ENCODE measurements at places on chromosomes 5 and 9.
A peak's percentile ranks its signal among the peaks of the same experiment; 100 is the strongest.

- no peak for DNase-seq
These were observed 150.6 kb upstream of the ACOT12 start for GRCh38 chr5:81544351-81545018.

DNA sequence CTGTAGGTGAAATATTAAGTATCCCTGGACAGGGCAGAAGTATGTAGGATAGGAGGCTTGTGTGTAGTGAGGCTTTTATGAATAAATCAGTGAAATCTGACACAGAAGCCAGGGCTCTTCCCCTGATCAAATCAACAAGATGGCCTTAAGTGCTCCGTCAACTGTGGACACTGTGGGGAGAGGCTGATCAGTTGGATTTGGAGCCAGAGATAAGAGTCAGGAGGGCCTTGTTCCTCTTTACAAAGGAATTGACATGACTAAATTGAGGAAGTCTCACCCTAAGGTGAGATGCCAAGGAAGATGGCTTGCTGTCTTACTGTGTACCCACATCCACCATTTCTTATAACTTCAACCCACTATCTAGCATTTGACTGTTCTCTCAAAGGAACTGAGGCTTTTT, 91.6 kb upstream of the PRRC1 start:
- DNase-seq = no peak

DNA sequence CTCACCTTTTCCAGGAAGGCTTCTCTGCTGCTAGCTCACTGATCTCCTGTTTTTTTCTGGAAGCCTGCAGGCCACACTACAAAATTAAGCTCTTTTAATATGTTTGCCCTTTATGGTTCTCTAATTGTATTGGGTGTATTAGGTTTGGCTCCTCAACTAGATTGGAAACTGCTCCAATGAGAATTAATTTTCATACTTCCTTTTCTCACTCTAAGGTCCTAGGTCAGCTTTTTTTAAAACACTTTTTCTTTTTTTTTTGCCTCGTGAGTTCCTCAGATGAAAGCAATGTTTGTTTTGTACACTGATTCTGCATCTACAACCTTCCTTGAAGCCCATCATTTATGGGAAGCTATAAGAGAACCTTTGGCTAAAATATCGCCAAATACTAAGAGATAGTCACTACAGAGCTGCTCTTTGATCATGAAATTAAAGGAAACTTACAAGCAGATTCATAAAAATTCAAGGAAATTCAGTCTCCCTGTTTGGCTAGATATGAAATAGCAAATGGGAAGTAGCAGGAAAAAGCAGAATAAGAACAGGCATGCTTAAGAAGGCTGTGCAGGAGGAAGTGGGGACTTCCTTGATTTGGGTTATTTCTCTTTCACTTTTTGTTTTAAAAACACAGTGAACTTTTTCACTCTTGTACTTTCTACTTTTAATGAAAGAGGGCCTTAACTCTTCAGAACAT, 55.2 kb upstream of the FYB1 start:
- no peak for DNase-seq

DNA sequence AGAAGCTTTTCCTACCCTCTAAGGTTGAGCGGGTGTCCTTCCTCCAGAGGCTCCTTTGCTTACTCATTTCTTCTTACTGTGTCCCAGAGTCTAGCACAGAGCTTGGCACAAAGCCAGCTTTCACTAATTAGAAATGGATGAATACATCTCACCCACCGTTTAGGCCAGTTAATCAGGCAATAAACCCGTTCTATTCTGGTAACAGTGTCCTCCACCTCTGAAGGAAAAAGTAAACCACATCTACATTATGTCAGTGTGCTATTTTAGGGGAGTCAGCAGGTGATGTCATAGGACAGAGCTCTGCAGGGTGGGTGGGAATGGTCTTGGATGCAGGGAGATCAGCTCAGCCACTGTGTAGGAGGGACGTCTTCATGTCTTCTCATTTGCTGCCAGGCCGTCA, 109.2 kb downstream of the OSTF1 start:
- DNase-seq = no peak

DNA sequence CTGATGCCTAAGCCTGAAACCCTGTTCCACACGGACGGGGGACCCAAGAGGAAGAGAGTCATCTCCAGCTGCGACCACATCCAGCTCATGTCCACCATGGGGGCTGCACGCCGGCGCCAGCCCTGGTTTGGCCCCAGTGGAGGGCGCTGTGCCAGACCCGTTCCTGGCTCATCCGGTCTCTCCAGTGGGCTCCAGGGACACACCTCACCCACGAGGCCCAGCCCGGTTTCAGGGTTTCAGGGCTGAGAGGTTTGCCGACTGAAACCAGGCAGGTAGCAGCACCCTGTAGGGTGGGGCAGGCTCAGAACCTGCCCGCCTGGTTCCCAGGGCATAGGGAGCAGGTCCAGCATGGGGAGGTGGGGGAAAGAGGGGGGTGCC, 71.4 kb upstream of the STXBP1 start:
- DNase-seq = no peak

DNA sequence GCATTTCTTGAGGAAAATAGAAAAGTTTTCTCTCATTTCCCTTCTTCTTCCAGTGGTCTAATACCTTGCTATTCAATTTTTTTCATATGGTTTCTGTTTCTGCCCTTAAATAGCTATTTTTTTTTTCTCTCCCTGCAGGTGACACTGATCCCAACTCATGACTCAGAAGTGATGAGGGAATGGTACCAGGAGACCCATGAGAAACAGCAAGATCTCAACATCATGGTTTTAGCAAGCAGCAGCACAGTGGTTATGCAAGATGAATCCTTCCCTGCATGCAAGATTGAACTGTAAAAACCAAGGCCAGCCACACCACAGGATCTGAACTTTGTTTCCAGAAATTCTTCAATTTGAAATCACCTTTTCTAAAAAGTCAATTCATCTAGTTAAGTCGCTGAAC, 97.7 kb downstream of the MAP1B start:
- no peak for DNase-seq

DNA sequence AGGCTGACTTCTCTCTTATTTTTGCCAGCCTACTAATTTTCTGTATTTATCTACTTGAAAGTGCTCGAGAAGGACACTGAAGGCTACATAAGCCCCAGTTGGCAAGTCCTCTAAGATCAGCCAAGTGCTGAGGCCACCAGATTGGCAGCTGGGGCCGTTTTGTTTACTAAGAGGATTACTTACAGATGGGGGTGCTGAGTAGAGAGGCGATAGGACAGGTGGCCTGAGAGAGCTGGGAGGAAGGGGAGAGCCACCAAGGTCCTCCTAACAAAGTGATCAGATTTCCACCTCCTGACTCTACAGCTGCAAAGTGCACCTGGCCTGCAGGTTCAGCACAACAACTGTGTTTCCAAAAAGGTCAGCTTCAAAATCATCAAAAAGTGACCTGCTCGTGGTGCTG, 32.9 kb downstream of the FRMD3 start:
- no peak for DNase-seq

- no peak for DNase-seq
These were observed 43.3 kb upstream of the NDFIP1 start for GRCh38 chr5:142065273-142065672.

- no peak for DNase-seq
These were observed 131.8 kb downstream of the GNAQ start for GRCh38 chr9:77899679-77900354.

GRCh38 chr5:152864991-152865390, 459.9 kb upstream of the NMUR2 start:
- no peak for DNase-seq

GRCh38 chr5:116492776-116493175, 81.8 kb downstream of the SEMA6A start:
- no peak for DNase-seq

- no peak for DNase-seq
These were observed 244.4 kb downstream of the FANCC start for GRCh38 chr9:95073042-95073607.

- no peak for DNase-seq
These were observed 15.4 kb downstream of the IL9 start for GRCh38 chr5:135880278-135880677.

DNA sequence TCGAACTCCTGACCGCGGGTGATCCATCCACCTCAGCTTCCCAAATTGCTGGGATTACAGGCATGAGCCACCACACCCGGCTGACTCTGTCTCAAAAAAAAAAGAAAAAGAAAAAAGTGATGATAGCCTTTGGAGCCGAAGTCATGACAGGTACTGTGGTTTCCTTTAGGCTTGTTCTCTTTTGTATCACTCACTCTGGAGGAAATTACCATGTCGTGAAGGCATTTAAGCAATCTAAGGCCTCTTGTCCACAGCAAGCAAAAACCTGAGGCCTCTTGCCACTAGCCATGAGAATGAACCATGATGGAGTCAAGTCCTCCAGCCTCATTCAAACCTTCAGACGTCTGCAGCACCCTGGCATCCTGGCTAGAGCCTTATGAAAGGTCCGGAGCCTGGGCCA, 286.1 kb downstream of the RAB3C start:
- no peak for DNase-seq

GRCh38 chr9:120477534-120478001, 102.4 kb downstream of the CDK5RAP2 start:
- peak; percentile 53 for DNase-seq

DNA sequence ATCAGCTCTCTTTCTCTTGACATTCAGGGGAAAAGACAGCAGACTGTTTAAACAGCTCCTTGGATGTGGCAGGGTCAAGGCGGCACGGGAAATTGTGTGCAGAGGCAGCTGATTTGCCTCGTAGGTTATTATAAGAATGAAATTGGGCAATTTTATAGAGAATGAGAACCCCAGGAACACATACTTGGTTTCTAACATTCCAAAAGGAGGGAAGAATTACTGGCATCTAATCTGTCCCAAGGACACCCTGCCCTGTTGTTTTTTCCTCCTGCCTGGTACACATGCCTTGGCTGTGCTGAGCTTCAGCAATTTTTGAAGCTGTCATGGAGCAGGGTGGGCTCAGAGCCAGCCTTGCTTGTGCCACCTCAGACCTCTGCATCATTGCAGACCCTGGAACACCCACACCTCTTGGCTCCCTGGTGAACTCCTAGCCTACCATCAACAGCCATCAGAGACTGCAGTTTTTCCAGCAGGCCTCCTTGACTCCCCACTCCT, 143.6 kb downstream of the BOD1 start:
- DNase-seq = no peak

GRCh38 chr5:3103262-3103811, 351.9 kb upstream of the IRX2 start:
- DNase-seq = no peak

DNA sequence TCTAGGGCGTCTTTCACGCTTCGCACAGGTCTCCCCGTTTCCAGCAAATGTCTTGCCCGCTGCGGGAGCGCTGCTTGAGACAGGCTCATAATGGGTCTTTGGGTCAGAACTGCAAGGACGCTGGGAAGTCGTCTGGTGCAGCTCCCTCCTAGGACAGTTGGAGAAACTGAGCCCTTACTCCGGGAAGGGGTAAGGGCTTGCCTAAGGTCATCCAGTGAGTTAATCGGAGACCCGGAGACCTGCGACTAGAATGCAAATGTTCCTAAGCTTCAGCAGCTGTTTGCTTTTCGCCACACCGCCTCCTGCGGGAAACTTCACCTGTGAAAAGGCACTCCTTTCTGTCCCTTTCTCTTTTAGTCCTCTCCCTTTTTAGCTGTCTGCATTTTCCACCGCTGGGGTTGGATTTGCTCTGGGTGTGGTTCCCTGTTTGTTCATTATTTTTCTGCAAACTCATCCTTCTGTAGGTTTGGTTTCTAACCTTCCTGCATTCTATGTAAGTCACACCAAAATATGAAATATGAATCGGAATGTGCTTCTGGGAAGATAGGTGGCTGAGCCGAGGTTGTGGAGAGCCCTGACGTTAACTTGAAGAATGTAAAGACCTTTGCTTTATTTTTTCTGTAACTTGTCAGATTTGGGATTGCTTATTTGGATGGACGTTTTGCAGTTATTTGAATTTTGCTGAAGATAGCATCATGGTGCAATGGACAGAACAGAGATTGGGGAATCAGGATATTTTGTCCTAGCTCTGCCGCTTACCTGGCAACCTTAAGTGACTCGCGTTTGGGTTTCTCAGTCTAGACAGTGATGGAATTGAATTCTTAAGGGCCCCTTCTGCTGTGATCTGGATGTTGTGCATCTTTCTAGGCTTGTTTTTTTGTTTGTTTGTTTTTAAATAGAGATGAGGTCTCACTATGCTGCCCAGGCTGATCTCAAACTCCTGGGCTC, 909 bp downstream of the SLC36A1 start:
- DNase-seq = no peak

GRCh38 chr5:151463137-151464029, 16.0 kb downstream of the SLC36A1 start:
- DNase-seq = no peak

DNA sequence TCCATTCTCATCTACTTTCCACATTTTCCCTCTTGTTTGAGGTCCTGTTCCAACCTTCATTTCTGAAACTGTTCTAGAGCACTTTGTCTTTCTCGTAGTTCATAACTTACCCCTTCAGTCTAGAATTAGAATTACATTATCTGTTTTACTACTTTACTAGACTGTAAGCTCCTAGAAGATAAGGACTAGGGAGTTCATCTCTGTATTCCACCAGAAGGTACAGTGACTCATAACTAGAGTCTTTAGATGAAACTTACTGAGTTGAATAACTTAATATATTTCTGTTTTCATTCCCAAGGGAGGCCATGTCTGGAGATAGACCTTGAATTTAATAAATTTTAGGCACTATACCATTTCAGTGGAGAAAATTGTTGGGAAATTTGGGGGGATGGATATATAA, 38.7 kb downstream of the G3BP1 start:
- DNase-seq = no peak

- DNase-seq = no peak
These were observed 14.8 kb downstream of the SUB1 start for GRCh38 chr5:32600054-32600622.

DNA sequence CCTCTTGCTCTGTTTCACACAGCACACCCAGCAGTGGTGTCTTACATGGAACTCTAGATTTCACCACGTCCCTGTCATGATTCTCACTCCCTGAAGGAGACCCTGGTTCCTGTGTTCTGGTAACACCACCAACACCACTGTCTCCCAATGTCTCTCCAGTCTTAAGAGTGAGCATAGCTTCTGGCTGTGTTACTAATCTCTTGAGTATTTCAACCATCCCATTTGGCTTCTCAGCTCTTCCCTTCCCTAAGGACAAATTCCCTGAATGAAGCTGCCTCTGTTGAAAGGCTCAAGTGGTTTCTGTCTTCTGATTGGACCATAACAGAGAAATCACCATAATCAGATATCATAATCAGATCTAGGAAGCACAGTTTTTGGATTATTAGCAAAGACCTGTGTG, 311.8 kb downstream of the DNAH5 start:
- DNase-seq = no peak

- no peak for DNase-seq
These were observed 14.3 kb downstream of the VCAN start for GRCh38 chr5:83485842-83486241.

DNA sequence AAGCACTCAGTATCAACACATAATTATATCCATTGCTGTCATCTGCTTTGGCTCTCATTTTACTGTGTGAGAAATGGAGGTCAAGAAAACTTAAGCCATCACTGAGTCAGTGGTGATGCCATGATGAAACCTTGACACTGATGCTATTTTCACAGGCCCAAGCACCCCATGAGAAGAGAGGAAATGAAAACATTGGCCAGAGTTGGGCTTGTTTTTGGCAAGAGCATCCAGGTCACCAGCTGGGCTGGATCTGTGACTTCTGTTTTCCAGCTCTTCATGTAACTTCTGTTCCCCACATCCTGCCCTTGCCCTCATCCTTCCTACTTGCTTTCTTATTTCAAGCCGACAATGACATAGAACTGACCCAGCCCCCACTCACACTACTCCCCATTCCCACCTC, 10.0 kb downstream of the LCP2 start:
- DNase-seq = peak; percentile 75

- no peak for DNase-seq
These were observed 1746.6 kb upstream of the C9orf72 start for GRCh38 chr9:29319736-29320513.

Data from smooth muscle cell of the brain vasculature (primary cell).